GM23338 (cell line): ENCODE measurements at places on chromosomes 13 and 19. TPM values are rescaled to one million over a fixed set of nuclear protein-coding genes. Genes with fewer than 3 reads are reported as not detected.

DNA sequence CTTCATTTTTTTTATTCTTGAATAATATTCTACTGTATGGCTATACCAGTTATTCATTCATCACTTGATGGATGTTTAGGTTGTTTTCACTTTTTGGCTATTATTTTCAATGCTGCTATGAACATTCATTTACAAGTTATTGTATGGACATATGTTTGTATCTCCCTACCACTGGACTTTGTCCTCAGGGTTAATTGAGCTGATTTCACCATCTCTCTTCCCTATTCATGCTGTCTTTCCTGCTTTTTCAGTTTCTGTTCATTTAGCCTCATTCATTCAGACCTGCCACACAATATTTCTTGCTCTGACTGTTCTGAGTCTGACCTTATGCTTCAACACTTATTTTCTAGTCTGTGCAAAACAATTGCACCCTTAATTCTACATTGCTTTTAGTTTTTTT is 12.3 kb upstream of the C1QTNF9B start:
- no peak overlapping the region for H3K4me3 ChIP-seq
- H3K36me3 ChIP-seq: no peaks in the 10 kb centered on the region

DNA sequence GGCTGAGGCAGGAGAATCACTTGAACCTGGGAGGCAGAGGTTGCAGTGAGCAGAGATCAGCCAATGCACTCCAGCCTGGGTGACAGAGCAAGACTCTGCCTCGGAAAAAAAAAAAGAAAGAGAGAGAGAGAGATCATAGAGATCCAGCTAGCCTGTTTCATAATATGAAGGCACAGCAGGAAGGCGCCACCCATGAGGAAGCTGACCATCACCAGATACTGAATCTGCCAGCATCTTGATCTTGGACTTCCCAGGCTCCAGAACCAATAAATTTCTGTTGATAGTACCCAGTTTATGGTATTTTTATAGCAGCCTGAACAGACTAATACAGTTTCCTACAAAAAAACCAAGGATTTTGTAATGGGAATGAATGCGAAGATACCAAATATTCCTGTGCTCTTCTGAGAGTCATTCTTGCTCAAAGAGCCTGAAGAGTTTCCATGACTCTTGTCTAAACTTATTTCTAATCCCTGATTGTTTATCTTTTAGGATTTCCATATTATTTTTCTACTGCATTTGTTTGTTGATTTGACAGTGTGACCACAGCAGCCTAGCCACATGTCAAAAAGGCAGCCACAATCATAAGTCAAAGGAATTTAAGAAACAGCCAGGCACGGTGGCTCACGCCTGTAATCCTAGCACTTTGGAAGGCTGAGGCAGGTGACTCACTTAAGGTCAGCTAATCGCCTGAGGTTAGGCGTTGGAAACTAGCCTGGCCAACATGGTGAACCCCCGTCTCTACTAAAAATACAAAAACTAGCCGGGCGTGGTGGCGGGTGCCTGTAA is 37.7 kb upstream of the PDCD5 start:
- DNase-seq: no peak
- H3K27ac ChIP-seq: no peak overlapping the region
- no peaks in the 10 kb centered on the region for H3K4me1 ChIP-seq
- H3K4me3 ChIP-seq: no peak overlapping the region
- no peaks in the 10 kb centered on the region for H3K27me3 ChIP-seq

- no peak for DNase-seq
- H3K36me3 ChIP-seq: no peaks in the 10 kb centered on the region
Observed at GRCh38 chr19:13700621-13701020, 63.7 kb upstream of the MRI1 start.

GRCh38 chr13:71285700-71286099 is 581.3 kb downstream of the DACH1 start:
- H3K27ac ChIP-seq: no peak overlapping the region
- H3K36me3 ChIP-seq: no peaks in the 10 kb centered on the region
- H3K4me1 ChIP-seq: peaks cover 5% of the 10 kb centered on the region
- DNase-seq: peak; percentile 6
- no peak overlapping the region for H3K4me3 ChIP-seq
- no peaks in the 10 kb centered on the region for H3K27me3 ChIP-seq

DNA sequence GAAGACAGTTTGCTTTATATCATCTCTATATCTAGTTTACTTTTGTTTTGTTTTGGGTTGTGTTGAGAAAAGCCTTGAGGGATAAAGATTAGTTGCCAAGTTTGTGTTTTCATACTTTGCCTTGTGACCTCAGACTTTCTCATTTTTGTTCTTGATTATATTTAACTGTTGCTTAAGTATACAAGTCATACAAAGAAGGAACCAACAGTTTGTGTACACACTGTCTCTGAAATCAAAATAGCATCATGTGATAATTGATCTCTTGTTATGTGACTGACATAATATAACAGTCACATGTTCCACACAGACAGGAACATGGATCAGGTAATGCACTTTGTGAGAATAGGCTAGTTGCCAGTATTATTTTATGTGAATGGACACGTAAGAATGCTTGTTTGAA is 70.8 kb downstream of the SHISA2 start:
- H3K27me3 ChIP-seq: no peaks in the 10 kb centered on the region
- H3K36me3 ChIP-seq: no peaks in the 10 kb centered on the region
- DNase-seq: no peak
- peaks cover 32% of the 10 kb centered on the region for H3K4me1 ChIP-seq
- H3K27ac ChIP-seq: no peak overlapping the region
- H3K4me3 ChIP-seq: no peak overlapping the region

PTGER1 gene
- total RNA-seq: 1.2 TPM in 1 of 2 replicates, not detected in the other

GRCh38 chr13:46961719-46962118 is 64.9 kb upstream of the HTR2A start:
- DNase-seq: no peak
- H3K27ac ChIP-seq: no peak overlapping the region
- H3K36me3 ChIP-seq: no peaks in the 10 kb centered on the region
- H3K27me3 ChIP-seq: no peaks in the 10 kb centered on the region
- no peak overlapping the region for H3K4me3 ChIP-seq

ZNF763 gene
- 0.87 and 2.2 TPM in 2 replicates for total RNA-seq

DNA sequence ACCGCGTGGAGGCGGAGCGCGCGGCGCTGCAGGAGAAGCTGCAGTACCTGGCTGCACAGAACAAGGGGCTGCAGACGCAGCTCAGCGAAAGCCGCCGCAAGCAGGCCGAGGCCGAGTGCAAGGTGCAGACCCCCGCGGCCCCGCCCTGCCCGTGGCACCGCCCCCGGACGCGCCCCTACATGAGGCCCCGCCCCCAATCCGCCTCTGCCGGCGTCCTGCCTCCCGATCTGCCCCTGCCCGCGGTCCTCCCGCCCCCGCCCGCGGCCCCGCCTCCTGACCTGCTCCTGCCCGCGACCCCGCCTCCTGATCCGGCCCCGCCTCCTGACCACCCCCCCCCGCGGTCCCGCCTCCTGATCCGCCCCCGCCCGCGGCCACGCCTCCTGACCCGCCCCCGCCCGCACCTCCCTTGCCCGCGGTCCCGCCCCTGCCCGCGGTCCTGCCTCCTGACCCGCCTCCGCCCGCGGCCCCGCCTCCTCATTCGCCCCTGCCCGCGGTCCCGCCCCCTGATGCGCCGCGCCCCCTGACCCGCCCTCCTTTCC is 11.7 kb downstream of the PRR36 start:
- H3K27me3 ChIP-seq: peaks cover 58% of the 10 kb centered on the region
- DNase-seq: peak; percentile 97
- H3K4me1 ChIP-seq: peaks cover 33% of the 10 kb centered on the region

- H3K4me1 ChIP-seq: no peaks in the 10 kb centered on the region
- no peaks in the 10 kb centered on the region for H3K36me3 ChIP-seq
- no peak for DNase-seq
- H3K27ac ChIP-seq: no peak overlapping the region
- H3K4me3 ChIP-seq: no peak overlapping the region
Observed at GRCh38 chr19:31976775-31977536, 368.5 kb upstream of the ZNF507 start.

DNA sequence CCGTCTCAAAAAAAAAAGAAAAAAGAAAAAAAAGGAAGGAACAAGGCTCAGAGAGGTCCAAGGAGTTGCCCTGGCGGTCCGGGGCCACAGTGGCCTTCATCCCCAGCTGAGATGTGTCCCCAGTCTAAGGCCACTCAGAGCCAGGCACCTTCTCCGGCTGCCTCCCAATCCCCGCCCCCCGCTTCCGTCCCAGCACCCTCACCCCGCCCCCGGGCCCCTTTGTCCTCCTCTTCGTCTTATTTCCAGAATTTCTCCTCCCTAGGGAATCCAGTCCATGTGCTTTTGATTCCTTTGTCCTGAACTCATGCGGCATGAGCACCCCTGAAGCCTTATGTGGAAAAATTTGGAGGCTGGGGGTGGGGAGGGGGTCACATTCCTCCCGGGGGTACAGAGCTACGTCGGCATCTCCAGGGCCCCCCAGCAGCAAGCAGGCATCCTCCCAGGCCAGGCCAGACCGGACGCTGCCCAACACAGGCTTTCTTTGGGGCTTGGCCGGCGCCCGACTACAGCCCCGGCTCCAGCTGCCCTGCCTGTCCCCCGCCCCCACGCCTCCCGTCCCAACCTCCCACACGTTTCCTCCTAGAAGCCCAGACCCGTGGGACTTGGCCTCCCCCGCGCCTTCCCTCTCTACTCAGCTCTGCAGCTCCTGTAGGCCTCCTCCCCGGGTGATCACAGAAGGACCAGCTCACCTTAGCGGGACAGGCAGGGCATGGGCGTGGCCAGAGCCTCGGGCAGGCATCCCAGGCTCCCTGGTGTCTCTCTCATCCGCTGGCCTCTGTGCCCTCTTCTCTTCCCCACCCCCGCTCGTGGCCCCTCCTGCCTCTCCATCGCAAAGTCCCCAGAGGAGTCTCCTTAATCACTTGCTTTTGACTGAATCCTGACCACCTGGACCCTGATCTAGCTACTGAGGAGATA is 17.8 kb upstream of the ADGRE5 start:
- DNase-seq: peak; percentile 94
- no peaks in the 10 kb centered on the region; the same call in 1 of the 2 replicates for H3K4me1 ChIP-seq

DNA sequence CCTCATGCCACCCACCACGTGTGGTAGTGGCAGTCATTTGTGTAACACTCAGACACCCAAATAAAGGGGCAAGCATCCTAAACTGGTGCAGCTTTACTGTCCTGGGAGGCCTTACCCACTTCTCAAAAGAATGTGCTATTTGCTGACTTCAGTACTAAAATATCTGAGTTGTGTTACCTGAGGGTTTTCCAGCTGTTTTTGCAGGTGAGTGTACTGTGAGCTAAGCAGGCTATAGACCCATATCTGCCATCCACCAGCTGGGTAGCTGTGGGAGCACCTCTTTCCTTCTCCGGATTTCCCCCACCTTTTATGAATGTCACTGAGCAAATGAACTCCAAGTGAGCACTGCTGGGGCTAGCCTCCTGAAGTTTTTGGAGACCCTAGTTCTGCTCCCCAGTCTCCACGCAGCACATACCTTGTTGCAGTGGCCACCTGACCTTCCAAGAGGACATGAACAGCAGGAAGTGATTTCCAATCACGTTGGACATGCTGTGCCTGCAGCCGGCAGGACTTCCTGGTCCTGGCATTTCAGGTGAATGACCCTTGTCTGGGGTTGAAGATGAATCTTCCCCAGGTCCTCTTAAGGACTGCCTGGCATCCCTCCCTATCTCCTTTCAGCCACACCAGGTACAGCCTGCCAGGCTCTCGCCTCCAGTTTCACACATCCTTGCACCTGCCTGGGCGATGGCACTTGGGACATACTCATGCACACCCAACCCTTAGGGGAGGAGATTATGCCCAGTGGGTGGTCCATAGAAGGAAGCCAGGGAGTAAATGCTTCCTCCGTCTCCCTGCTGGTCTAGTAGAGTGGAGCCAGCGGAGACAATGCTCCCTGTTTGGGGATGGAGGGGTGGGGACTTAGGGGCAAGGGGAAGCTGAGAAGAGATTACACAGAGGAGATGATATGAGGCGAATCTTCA is 109.5 kb upstream of the SPATA13 start:
- no peak overlapping the region for H3K27ac ChIP-seq
- no peak for DNase-seq
- no peak overlapping the region for H3K4me3 ChIP-seq
- H3K4me1 ChIP-seq: peaks cover 14% of the 10 kb centered on the region; the same call in 1 of the 2 replicates
- H3K36me3 ChIP-seq: no peaks in the 10 kb centered on the region
- H3K27me3 ChIP-seq: no peaks in the 10 kb centered on the region

- no peak for DNase-seq
- H3K36me3 ChIP-seq: no peaks in the 10 kb centered on the region
- H3K27me3 ChIP-seq: no peaks in the 10 kb centered on the region
- no peak overlapping the region for H3K4me3 ChIP-seq
Observed at GRCh38 chr13:49527123-49527522, 31.4 kb downstream of the PHF11 start.

- no peaks in the 10 kb centered on the region for H3K36me3 ChIP-seq
- H3K4me1 ChIP-seq: no peaks in the 10 kb centered on the region
- no peaks in the 10 kb centered on the region for H3K27me3 ChIP-seq
- DNase-seq: no peak
- H3K27ac ChIP-seq: no peak overlapping the region
Observed at GRCh38 chr13:30354493-30355383, 47.4 kb upstream of the KATNAL1 start.
